Activated CD4-positive, alpha-beta T cell treated with anti-CD3 and anti-CD28 coated beads, Interleukin-2, amount 10 ng/mL, durations not matched to agents 7 days and 5 days (primary cell): ENCODE measurements at places on chromosomes 12 and 14.

DNA sequence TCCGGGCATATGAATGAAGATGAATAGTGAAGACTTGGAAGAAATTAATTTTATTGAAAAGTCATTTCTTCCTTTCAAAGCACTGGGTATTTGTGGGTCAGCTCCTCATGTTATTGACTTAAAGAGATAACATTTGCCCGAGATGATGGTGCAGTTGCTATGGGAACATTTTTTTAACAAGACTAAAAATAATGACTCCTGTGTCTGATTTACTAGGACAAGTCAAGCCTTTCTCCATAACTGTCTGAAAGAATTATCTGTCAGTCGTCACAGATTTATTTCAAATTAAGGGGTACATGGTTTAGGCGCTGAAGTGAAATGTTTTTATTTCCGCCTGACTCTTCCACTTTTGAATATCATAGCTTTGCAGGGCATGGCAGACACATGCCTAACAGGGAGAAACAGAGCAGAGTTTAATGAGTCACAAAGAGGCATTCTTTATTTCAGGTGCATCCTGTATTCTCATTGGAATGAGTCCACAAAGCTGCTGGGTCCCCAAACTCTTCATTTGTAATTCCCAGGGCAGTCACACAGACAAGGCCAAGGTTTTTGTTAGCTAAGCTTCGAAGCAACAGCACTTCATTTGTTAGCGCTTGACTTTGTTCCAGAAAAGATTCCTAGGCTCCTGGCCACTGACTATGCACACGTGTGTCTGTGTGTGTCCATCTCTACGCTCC, 4.3 kb upstream of the GPHB5 start:
- no peak for DNase-seq

DNA sequence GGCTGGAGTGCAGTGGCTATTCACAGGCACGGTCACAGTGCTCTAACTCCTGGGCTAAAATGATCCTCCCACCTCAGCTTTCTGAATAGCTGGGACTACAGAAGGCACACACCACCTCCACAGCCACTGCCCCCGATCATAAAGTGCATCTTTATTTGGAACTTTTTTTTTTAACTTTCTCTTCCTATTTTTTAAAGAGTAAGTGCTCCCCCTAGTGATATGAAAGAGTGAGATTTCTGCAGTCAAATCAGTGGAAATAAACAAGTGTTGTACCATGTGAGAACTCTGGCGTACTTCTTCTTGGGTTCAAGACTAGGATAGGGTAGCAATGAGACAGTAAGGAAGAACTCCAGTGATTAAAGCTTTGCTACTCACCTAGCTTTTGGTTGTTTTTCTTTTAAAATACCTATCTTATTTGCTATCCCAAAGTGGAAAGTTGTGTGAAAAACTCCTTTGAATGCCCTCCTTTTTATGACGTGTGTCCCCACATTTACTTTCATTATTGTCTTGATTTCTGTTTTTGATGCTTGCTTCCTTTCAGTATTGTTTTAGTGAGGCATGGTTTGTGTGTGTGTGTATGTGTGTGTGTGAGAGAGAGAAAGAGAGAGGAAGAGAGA, 6.6 kb downstream of the PPP4R4 start:
- peak; percentile 55 for DNase-seq

- no peak for DNase-seq
These were observed 12.6 kb downstream of the TMTC1 start for GRCh38 chr12:29771165-29771564.

- DNase-seq = no peak
These were observed 84.2 kb upstream of the LRIG3 start for GRCh38 chr12:59004456-59004855.

DNA sequence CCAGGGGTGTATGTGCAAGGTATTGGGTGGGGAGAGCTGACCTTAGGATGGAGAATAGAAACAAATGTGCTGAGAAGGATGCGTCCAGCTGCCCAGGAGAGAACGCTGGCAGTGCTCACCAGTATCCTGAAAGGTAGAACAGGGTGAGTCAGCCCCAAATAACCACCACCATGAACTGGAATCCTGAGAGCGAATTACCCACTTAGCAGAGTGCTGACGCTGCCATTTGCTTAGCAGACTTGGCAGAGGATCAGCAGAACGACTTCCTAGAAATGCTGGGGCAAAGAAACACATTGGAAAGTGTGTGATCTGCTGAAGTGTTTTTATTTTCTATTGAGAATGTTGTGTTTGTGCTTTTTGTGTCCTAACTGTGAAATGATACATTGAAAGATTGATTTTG, 213.6 kb downstream of the ADGRD1 start:
- DNase-seq = no peak

DNA sequence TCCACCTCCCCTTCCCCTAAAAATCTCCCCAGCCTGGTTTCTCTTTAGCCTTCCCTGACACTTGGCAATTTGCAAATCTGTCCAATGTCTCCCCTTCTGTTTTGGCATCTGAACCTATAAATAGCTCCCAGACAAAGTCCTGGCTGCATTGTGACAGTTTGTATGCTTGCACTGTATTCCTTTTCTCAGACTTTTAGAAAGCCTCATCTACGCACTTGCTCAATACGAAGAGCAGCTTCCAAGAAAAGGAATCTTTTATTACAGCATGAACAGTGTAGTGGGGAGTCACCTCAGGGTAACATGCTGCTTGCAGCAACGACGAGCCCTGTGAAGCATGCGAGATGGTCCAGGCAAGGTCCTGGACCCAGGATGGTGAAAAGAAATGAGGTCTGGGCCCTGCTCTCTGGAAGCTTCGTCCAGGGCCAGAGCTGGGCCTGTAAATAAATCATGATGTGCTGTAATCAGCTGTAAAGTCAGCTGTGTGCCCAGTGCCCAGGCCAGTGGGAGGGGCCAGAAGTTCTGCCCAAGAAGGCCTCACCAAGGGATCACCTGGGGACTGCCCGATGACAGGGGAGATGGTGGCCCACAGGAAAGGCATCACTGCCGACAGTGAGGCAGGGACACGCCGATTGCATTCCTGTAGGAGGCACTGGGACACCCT, 88.3 kb downstream of the RIN3 start:
- no peak for DNase-seq

DNA sequence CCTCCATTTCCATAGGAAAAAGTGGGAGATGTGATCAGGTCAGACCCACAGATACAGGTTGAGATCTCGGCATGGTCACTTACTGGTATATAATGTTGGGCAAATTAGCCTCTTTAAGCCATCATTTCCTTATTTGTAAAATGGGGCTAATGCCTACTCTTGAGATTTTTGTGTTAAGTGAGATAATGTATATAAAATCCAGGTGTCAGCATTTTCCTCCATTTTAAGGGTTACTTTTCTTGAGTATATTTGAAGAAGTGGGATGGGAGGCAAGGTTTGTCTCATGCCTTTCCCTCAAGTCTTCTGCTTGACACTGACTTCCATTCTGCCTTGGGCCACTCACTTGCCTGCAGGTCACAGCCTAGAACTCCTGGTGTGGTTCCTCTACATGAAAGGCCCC, 10.1 kb upstream of the POU6F1 start:
- DNase-seq = no peak

- DNase-seq = no peak
These were observed 1.5 kb downstream of the OR4E1 start for GRCh38 chr14:21672116-21672515.

DNA sequence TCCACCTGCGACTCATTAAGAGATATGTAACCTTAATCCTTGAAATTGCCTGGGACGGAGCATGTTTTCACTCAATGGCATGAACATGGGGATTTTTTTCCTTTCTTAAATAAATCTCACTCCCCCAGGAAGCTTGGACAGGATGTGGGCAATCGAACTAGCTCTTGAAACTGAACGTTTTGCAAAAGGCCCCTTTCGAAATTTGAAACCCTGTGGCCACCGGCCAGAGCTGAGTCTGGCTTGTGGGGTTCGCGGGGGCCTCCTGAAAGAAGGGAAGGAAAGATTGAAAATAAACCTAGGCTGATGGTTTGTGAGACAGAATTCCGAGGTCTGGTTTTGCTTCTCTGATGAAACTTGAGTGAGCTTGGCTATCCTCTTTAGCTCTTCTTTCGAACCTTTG, 101.4 kb upstream of the RTL1 start:
- DNase-seq = no peak

DNA sequence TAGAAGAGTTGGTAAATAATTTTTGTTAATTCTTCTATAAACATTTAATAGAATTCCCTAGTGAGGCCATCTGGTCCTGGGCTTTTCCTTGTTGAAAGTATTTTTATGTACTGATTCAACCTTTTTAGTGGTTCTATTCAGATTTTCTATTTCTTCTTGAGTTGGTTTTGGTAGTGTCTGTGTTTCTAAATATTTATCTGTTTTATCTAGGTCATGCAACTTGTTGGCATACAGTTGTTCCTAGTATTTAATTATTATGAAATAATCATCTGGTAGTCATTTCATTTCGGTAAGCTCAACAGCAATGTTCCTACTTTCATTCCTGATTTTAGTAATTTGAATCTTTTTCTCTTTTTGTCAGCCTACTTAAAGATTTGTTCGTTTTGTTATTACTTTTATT, 234.1 kb upstream of the GARIN2 start:
- no peak for DNase-seq

- no peak for DNase-seq
These were observed 15.7 kb downstream of the MYRFL start for GRCh38 chr12:69840727-69841126.

DNA sequence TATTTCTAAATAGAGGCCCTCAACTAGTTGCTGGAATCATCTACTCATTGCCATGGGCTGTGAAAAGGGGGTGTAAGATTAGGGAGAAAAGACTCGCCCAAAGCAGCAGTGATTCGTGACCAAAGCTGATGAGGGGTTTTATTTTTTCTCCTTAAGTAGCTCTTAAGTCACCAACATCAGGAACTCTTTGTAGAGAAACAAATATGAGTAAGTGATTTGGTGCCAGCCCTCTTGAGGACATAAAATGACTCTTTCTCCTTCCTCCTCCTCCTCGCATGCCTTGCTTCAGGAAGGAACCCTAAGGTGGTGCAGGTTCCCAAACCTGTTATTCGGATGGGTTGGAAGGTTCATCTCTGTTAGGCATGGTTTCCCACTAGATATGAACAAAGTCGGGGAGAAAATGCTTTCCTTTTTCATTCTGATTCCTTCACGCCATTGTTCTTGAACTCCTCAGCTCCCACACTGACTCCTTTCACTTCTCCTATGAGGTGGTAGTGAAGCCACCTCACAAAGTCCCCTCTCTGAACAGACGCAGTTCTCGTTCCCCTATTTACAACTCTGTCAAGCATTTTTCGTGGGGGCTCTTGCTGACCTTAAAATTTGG, 113.4 kb downstream of the ETV6 start:
- DNase-seq = no peak

GRCh38 chr14:86104691-86105265, 574.8 kb downstream of the FLRT2 start:
- DNase-seq = no peak

- DNase-seq = peak; percentile 92
These were observed at the start of gene ARHGDIB for GRCh38 chr12:14961466-14962152. Gene ARHGDIB (minus strand): TSS chr12:14961601. CDS start chr12:14950712, 10,889 bp downstream.

GRCh38 chr12:17159506-17160300, 553.7 kb upstream of the LMO3 start:
- DNase-seq = no peak

DNA sequence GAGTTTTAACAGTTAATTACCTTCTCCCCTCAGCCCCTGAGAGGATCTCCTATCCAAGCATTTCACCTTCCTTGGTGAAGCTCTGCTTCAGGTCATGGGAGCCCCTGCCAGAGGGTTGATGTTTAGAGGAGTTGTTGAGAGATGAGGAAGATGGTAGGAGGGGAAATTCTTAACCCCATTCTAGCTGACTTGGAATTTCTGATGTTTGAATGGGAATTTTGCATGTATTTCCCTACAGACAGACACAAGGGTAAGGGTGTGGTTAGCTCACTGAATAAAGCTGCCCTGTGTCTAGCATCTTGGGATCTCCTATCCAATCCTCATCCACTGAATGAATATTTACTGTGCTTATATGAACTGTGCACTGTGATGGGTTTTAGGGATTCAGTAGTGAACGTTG, 7.1 kb upstream of the BHLHE41 start:
- DNase-seq = no peak

DNA sequence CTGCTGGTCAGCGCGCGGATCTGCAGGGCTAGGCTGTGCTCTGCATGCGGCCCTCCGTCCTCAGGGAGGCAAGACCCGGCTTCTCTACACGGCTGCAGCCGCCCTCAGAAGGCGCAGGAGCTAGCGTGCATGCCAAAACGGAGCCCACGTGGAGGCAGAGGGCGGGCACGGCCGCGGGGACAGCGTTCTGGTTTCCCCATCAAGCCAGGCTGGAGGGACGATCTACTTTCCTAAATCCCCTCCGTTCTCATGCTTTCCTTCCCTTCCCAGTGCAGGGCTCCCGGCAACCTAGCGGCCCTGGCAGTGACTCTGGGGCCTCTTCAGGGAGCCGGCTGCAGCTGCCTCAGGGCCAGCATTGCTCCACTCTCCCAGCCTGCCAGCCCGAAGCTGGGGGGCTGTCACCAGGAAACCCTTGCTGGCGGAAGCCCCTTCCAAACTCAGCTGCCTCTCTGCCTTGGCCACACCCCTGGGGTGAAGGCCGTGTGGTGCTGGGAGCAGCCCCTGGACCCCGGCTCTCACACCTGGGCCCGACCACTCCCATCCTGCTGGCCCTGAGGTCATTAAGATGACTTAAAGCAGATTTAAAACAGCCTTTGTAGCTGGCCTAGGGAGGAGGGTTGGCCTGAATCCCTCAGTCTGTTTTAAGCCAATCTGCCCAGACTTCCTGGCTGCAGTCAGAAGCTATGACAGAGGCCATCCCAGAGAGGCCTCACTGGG, 9.2 kb upstream of the GOLGA3 start:
- DNase-seq = no peak

GRCh38 chr14:99573000-99573330, 31.0 kb downstream of the CCDC85C start:
- no peak for DNase-seq

- no peak for DNase-seq
These were observed 322.2 kb upstream of the DIO3 start for GRCh38 chr14:101239065-101239464.

- DNase-seq = no peak
These were observed 13.2 kb downstream of the FMNL3 start for GRCh38 chr12:49693931-49694444.

DNA sequence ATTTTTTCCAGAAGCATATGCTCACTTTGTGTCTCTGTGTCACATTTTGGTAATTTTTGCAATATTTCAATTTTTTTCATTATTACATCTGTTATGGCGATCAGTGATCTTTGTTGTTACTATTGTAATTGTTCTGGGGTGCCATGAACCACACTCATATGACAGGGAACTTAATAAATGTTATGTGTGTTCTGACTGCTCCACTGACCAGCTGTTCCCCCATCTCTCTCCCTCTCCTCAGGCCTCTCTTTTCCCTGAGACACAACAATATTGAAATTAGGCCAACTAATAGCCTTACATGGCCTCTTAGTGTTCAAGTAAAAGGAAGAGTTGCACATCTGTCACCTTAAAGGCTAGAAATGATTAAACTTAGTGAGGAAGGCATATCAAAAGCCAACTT, 46.0 kb downstream of the SCN8A start:
- DNase-seq = no peak

GRCh38 chr12:117124421-117125271, 25.4 kb upstream of the TESC start:
- DNase-seq = no peak

- peak; percentile 42 for DNase-seq
These were observed 21.3 kb downstream of the LRRIQ1 start for GRCh38 chr12:85057370-85057963.
